H1 (cell line): ENCODE measurements at places on chromosomes 12 and 14.

DNA sequence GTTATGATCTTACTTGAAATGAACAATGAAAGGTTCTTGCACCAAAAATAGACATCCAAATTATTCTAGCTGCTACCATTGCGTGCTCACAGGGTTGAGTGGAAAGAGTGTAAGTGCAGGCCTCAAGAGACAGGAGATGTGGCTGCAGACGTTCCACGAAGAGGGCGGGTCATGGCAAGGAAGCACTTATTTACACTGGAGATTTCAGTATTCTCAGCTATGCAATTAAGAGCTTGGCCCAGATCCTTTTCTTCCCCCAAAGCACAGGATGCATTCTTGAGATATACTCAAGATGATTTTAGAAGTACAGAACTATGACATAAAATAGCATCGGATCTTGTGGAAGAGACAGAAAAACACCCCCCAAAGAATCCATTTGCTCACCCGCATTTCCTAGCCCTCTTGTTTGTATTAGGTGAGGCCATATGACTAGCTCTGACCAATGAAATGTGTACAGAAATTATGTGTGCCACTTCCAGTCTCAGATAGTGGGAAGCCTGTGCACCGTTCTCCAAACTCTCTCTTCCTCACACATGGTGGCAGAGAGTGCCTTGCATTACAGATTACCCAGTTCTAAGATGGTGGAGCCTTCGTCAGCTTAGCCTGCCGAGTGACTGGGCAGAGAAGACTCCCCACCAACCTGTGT lies 261.4 kb downstream of the TTC8 start:
- DNase-seq = no peak

GRCh38 chr12:78792052-78792698 lies 72.4 kb upstream of the SYT1 start:
- no peak for DNase-seq

GRCh38 chr14:68081489-68081888 lies 261.9 kb downstream of the RAD51B start:
- DNase-seq = no peak

GRCh38 chr12:132264086-132265010 lies 65.0 kb downstream of the GALNT9 start:
- no peak for DNase-seq

DNA sequence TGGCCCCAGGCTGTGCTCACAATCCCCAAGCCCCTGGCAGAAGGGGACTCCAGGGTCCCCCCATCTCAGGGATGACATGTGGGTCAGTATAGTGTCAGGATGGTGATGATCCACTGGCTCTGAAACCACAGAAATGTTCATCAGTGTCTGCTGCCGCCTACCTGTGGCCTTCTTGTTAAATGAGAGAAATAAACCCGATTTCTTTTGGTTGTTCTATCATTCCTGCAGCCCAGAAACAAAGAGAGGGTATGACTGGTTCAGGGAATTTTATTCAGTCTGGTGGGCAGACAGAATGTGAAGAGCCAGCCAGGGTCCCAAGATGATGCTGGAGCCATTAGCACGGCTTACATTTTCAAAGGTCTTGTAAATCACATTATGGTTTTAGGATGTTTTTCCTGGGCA lies 86.6 kb downstream of the CRADD start:
- no peak for DNase-seq

- DNase-seq = no peak
These were observed 19.1 kb upstream of the CEP170B start for GRCh38 chr14:104845834-104846441.

- no peak for DNase-seq
These were observed 22.9 kb downstream of the DYRK2 start for GRCh38 chr12:67671419-67671818.

DNA sequence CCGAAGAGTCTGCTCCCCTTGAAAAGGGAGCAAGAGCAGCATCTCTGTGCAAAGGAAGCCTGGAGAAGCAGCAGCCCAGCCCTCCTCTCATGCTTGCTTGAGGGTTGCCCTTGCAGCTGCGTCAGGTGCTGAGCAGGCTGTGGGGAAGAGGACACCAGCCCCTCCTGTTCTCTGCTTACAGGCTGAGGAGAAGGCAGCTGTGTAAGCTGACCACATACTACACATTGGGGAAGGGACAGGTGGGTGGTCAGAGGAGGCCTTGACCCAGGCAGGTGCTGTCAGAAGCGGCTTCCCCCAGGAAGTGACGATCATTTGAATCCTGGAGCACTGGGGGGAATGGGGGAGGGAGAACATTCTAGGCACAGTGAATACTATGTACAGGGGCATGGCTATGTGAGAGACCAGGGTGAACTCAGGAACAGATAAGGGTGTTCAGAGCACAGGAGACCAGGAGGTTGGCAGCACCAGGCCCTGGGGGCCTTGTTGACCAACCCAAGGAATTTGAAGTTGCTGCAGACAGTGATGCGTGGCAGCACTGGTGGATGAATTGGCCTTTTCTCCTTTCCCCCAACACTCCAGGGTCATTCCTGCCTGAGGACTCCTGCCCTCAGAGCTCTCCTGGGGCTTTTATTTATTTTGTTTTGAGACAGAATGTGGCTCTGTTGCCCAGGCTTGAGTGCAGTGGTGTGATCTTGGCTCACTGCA lies 2.7 kb upstream of the KLC1 start:
- no peak for DNase-seq

- DNase-seq = no peak
These were observed 67.2 kb downstream of the HECTD4 start for GRCh38 chr12:112314981-112315380.

- no peak for DNase-seq
These were observed 319.4 kb downstream of the SYT1 start for GRCh38 chr12:79183926-79184325.

- no peak for DNase-seq
These were observed 267.7 kb upstream of the DIO3 start for GRCh38 chr14:101293605-101294004.

DNA sequence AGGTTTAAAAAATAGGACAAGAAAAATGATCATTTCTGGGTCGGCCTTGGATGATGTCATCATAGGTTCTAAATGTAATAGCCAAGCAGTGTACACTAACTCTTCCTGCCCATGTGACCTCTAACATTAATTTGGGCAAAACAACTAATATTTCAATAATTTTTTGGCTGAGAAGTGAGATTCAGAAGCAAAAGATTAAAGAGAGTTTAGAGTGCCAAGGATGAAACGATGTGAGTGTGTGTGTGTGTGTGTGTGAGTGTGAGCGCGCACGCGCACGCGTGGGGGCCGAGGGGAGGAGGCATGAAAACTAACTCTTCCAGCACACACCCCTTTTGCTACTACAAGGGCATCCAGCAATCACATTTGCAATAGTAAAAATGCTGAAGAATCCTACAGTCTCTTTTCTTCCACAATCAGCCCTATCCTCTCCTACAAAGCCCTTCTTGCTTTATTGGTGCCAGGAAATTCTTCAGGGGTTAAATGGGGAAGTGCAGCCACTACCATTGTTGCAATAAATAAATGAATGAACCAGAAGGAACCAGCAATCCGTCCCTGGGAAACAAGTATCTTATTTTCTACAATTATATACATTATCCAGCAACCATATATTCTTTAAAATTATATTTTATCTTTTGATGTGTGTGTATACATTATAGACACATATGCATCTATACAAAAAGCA lies 52.9 kb downstream of the PEBP1 start:
- DNase-seq = no peak

DNA sequence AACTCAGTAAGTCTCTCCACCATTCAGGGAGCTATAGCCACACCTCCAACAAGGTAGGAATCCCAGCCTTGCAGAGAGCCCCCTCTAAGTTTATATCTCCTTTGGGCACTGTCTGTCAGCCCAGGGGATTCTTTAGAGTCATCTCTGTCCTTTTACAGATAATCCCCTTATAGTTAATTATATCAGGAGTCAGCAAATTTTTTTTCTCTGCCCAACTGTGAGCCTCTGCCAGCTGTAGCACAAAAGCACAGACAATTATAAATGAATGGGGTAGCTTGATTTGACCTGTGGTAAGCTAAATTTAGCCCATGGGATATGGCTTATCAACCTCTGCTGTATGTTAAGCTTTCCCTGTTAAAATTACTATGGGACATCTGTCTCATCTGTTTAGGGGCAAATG lies 8.3 kb downstream of the CEP128 start:
- no peak for DNase-seq

DNA sequence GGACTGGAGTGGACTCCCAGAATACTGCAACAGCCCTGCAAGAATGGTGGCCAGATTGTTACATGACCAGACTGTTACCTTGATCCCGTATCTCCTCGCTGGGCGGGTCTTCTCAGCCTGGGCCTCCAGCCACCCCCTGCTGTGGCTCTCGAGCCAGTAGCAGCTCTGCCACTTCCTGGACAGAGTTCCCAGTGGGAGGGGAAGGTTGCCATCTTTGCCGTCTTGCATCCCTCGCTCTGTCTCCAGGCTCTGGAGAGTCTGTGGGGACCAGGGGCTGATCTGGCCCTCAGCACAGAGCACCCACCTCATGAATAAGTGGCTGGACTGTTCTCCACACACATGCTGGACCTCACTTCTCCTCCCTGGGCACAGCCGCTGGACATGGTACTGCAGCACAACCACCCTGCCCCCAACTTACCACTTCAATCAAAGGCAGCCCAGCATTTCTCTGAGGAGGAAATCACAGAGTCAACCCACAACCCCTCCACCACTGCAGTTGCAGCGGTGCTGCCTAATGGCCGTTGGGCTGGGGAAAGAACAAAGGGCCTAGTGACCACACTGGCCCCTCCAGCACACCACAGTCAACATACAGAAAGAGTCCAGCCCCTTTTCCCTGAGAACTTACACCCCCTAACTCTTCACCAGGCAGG lies 6.9 kb upstream of the KLRF1 start:
- no peak for DNase-seq

DNA sequence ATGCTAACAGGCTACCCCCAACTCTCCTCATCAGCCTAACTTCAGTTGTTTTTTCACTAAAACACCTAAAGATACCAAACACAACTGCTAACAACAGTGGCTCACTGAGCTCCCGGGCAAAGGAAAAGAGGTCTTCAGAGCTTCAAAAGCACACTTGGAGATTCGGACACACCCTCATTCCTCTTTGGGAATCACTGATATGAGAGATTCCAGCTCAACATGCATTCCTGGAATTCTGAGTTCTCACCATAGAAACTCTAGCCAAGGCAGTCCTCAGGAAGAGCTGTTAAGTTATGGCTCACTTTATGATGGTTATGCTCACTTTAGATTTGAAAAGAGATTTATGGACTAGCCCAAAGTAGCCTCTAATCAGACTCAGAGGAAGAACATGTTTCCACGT lies 40.1 kb downstream of the STXBP6 start:
- no peak for DNase-seq

DNA sequence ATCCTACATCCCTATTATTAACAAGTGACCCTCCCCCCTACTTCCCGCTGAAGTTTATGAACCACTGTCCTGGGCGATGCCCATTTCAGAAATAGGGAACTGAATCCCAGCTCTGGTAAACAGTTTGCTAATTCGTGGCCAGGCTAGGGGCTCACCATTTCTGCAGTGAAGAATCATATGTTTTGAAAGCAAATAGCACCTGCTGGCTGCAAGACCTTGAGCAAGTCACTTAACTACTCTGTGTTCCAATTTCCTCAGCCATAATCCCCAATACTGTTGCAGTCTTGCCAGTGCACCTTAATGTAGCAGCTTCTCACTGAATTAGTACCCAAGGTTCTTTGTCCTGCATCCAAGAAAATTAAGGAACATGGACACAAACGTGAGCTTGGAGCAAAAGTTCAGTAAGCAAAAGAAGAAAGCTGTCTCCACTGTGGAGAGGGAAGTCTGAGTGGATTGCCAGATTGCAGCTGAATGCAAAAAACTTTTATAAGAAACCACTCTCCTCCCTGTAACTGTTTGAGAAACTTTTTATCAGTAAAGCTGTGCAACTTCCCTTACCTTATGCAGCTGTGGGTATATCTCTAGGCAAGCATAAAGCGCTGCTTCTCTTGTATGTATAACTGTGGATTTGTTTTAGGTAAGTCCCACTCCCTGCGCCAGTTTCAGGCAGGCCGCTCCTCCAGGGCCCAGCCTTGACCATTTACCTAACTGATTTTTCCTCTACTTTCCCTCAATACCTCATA lies 824 bp downstream of the OAS1 start:
- no peak for DNase-seq

GRCh38 chr12:123983822-123984485 lies 10.9 kb downstream of the ZNF664 start:
- DNase-seq = no peak

GRCh38 chr12:38328306-38328895 lies 11.8 kb downstream of the ALG10B start:
- DNase-seq = no peak

DNA sequence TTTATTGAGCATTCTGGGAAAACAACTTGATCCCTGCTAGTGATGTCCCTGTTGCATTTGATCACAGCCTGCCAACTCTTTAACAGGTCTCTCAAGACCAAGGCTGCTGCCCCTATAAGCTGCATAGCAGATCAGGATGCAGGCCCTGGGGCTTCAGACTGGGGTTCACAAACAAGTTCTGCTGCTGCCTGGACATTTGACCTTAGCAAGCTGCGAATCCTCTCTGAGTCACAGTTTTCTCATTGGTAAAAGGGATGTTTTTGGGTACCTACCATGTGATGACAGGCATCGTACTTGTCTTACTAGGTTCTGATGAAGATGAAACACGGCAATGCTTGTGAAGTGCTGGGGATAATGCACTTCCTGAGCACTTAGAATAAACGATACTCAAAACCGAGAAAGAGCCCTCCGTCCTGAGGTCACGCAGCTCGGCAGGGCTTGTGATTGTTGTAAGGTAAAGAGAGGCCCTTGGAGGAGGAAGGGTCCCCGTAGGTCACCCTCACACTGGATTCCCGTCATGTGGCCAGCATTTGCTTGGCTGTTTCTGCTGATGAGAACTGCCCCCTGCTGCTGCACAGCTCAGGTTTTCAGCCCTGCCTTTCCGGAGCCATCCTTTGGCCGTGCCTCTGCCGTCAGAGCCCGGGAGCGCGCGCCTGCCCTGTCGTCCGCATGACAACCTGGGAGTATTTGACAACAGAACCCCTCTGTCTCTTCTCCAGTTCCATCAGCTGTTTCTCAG lies 39.1 kb downstream of the TSPAN9 start:
- no peak for DNase-seq

DNA sequence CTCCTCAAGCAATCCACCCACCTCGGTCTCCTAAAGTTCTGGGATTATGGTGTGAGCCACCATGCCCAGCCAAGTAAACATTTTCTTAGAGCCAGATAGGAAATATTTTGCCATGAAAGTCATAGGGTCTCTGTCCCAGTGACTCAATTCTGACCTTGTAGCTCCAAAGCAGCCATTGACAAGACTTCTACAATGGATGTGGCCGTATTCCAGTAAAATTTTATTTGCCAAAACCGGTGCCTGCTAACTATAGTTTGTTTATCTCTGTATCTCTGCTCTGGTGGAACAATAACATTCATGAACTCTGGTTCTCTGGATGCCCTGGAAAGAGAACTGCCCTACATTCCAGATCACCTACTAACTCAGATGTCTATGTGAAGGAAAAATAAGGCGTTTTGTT lies 54.6 kb upstream of the USP44 start:
- no peak for DNase-seq

- no peak for DNase-seq
These were observed 135.0 kb upstream of the HIF1A start for GRCh38 chr14:61560323-61560722.

- no peak for DNase-seq
These were observed 113.3 kb downstream of the SMOC1 start for GRCh38 chr14:69992564-69992963.

- no peak for DNase-seq
These were observed 34.9 kb downstream of the LRTM2 start for GRCh38 chr12:1855241-1855640.
